ENCODE measurements at places on chromosomes 1 and 21. TPM values are rescaled to one million over a fixed set of nuclear protein-coding genes. Genes with fewer than 3 reads are reported as not detected.

The FAM177B gene
- total RNA-seq: not detected

The CCDC18 gene
- 8.6 TPM for total RNA-seq

The SPRR2E gene
- not detected for total RNA-seq

The PGLYRP3 gene
- not detected for total RNA-seq

The CHRM3 gene
- 38.8 TPM for total RNA-seq

The ASCL5 gene
- 0.16 TPM for total RNA-seq

The FCER1A gene
- 0.47 TPM for total RNA-seq

The DPM3 gene
- total RNA-seq: 12.0 TPM

The HNRNPCL1 gene
- not detected for total RNA-seq

The NBL1 gene
- total RNA-seq: 29.2 TPM
